ENCODE measurements at places on chromosomes 7 and 10.

GRCh38 chr10:42476101-42476500 lies 162.3 kb downstream of the ZNF33B start:
- no peak for DNase-seq

- no peak for DNase-seq
These were observed 56.6 kb upstream of the TRUB1 start for GRCh38 chr10:114881417-114881816.

GRCh38 chr10:74035303-74035702 lies 37.4 kb downstream of the VCL start:
- DNase-seq = no peak

DNA sequence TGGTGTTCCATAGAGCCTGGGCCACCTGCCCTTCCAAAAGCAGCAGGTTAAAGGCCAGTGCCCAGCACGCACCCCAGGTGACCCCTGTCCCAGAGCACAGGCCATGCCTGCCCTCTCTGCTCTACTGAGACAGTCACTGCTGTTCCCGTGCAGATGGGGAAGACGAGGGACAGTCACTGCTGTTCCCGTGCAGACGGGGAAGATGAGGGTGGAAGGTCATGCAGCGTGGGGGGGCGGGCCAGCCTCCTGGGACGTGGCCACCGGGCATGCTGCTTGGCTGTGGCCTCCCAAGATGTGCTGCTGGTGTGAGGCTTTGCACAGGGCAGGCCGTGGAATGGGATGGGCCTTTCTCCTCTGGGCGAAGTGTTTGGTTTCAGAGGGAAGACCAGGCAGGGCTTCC lies 18.4 kb downstream of the LRRC27 start:
- DNase-seq = no peak

- peak; percentile 78 for DNase-seq
These were observed 141.1 kb upstream of the AGR3 start for GRCh38 chr7:17022920-17023319.

DNA sequence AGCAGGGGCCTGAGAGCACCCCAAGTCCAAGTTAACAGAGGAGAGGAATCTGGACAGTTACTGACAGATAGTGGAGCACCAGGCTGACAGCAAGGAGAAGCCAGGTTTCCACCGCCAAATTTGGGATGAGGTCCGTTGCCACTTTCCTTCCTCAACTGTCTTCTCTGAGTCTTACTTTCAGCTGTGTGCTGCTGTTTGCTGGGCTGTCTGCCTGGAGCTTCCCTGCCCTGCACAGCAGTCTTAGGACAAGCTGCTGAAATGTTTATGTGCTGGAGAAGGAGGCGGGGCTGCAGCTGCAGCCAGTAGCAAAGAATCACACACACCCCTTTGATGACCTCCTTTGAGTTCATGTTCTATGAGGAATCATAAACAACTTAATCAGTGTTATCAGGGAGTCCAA lies 17.4 kb upstream of the CYP3A7 start:
- DNase-seq = no peak

DNA sequence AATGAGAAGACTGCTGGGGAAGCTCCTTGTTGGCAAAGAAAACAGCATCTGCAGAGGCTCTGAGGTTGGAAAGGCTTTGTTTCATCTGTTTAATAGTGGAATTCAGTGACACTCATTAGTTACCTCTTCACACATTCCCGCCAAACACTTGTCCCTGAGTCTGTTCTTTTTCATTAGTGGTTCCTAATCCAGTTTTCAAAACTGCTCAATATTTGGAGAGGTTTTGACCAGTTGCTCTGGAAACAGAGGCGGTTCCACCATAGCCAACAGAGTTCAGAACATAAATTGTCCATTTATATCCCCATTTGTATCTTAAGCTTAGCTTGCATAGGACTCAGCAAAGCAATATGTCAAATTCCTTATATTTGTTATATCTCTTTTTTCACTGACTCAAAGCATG lies 754.6 kb downstream of the AUTS2 start:
- DNase-seq = no peak

DNA sequence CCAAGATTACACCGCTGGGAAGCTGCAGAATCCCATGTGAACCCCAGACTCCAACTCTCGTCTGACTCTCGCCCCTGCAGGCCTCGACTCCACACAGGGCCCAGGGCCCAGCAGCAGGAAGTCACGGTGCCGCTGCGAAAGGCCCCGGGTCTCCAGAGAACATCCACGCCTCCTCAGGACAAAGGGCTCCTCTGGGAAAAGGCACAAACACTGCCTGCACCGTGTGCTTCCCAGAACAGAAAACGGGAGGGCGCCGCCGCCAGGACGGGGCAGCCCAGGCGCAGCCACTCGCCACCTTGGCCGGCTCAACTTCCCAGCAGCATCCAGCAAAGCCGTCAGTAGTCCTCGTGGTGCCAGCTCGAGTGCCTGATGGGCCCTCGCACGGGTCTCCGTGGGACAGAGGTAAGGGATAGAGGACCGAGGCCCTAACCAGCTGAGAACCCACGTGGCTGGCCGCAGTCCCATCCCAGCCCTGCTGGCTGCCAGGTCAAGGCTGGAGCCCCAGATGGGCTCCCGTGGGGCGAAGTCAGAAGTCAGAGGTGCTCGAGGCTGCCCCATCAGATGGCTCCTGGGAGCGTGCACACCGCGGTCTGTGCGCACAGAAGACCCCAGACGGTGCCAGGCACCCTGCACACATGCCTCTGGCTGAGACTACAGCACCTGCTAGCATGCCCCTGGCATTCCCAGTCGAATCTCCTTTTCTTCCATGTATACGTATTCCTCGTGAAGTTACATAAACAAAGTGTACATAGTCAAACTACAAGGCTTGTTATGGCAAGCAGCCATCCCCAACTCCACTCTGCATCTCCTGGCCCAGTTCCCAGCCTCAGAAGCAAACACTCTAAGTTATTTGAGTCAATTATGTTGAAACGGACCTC lies 60.2 kb downstream of the MAD1L1 start:
- no peak for DNase-seq

GRCh38 chr10:99610221-99610620 lies 10.0 kb downstream of the SLC25A28 start:
- no peak for DNase-seq

DNA sequence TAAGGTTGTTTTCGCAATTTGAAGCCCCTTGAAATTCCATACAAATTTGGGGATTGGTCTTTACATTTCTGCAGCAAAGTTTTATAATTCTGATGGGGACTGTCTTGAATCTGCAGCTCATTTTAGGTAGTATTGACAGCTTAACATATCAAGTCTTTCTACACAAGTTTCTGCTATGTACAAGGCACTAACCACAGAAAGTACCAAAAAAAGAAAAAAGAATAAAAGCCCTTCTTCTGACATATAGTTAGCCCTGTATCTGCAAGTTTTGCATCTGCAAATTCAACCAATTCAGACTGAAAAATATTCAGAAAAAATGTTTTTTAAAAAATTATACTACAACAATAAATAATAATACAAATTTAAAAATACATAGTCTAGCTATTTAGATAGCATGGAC lies 15.3 kb downstream of the POT1 start:
- no peak for DNase-seq

GRCh38 chr7:55128693-55129394 lies 110.0 kb downstream of the EGFR start:
- no peak for DNase-seq

GRCh38 chr10:3428826-3429225 lies 256.2 kb upstream of the PITRM1 start:
- no peak for DNase-seq

GRCh38 chr7:150846291-150847115 lies 5.8 kb upstream of the AOC1 start:
- no peak for DNase-seq

DNA sequence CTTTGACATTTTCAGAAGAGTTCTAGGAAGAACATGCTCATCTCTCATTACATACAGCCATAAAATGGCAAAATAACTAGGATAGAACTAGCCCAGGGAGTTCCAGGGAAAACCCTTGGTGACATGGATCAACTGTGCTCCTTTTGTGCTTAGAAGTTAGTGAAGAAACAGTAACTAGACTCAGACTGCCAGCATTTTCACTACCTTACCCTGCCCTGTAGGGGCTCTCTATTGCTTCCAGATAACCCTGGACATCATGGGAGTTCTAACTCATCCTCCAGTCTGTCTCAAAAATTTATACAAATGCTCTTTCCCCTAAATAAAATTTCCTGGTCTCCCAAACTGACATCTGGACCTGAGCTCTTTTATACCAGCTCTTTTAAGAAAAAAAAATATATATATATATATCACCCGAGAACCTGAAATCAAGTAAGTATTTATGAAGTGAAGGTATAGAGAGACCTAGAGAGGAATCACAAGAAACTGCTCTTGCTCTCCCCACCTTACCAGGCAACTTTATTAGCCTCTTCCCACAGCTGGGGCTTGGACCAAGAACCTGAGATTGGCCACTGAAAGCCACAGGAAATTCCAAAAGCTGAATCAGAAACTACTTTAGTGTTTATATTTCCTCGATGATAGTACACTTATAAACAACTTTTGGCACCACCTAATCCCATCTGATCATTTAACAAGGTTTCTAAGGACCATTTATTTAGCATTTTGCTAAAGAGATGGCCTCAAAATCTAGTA lies 101.4 kb downstream of the RELN start:
- no peak for DNase-seq

GRCh38 chr10:92387289-92387940 lies 96.4 kb downstream of the MARCHF5 start:
- DNase-seq = peak; percentile 8

GRCh38 chr7:151599401-151600227 lies 79.9 kb upstream of the RHEB start:
- DNase-seq = no peak

DNA sequence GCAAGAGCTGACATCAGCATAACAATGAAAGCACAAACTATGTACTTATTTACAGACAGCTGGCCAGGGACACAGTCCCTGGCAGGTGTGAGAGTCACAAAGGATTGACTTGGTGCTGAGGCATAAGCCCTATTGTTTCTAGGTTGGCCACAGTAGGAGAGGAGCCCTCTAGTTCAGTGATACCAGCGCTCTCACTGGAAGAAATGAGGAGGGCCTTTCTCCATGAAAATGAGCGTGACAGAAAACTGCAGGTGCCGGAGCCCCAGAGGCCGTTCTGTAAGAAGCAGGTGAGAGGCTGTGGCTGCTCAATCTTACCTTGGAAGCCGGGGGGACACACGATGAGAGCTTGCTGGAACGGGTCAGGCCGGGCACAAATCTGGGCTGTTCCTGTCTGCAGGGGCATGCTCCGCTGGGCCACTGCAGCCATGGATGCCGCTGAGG lies 90.5 kb downstream of the CLEC2L start:
- no peak for DNase-seq

DNA sequence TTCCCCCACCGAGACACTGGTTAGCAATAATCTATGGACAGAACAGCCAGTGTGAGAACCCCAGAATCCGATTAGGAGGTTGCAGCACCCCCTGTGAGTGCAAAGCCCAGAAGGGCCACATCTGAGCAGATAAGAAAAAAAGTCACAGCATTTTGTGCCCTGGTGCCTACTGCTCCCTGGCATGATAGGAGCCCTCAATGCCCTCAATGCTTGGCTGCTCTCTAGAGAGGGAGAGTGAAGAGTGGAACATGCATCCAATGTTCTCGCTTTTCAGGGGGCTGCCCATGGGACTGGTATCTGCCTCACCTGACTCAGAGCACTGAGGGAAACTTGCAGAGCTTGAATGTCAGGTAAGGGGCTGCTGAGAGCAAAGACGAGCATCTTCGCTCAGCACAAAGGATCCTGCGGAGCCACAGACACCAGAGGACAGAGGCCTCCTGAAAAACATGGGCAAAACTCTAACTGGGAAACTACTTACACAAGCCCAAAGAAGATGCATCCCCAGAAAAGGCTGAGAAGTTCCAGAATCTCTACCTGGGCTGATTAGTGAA lies 98.0 kb upstream of the FAM20C start:
- no peak for DNase-seq

- no peak for DNase-seq
These were observed 157.2 kb upstream of the KAT6B start for GRCh38 chr10:74669210-74669609.

DNA sequence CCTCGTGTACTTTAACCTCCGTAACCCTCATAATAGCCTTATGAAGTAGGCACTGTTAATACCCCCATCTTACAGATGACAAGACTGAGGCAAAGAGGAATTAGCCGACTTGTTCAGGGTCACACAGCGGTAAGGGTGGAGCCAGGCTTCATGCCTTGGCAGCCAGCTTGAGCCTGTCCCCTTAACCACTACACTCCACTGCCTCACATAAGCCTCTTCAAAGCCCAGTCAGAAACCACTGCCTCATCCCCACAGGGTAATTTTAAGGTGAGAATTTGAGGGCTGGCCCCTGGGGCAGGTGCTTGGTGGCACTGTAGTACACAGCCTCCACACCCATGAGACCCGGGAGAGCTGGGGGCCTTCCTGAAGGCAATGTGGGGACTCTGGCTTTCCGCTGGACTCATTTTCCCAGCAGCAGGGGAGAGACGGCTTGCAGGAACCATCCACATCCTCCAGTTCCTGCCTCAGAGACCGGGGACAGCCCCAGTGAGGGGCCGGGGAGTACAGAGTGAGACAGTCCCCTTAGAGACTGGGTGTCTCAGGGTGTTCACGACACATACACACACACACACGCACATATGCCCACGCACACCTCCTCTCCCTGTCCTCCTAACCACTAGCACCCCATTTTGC lies 7.6 kb upstream of the C10orf105 start:
- DNase-seq = peak; percentile 43

DNA sequence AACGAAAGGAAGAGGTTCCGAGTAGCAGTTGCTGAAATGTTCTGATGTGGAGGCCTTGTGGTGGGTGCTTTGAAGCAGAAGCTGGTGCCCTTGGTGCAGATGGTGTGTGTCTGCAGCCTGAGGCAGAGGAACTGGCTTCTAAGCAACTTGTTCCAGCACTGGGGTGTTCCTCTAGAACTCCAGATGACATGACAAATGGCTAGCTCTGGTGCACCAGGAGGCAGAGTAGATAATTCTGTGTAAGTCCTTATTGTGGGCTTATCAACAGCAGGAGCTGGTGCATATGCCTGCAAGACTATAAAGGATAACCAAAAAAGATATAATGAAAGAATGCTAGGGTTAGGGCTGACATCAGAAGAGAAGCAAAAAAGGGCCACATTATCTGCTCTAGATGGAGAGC lies 76.5 kb downstream of the ARL5B start:
- DNase-seq = no peak

GRCh38 chr10:117616179-117616578 lies 73.6 kb downstream of the EMX2 start:
- DNase-seq = no peak

DNA sequence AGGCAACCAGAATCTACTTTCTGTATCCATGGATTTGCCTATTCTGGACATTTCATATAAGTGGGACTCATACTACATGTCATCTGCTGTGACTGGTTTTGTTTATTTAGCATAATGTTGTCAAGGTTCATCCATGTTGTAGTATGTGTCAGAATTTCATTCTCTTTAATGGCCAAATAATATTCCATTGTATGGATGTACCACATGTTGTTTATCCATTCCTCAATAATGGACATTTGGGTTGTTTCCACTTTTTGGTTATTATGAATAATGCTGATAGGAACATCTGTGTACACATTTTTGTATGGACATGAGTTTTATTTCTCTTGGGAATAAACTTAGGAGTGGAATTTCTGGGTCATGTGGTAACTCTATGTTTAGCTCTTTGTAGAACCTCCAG lies 133.7 kb downstream of the CREB5 start:
- DNase-seq = no peak

GRCh38 chr10:119358567-119358966 lies 151.2 kb downstream of the GRK5 start:
- no peak for DNase-seq
